Stimulated activated CD8-positive, alpha-beta memory T cell treated with anti-CD3 and anti-CD28 coated beads, Interleukin-15, amount 100 ng/mL, for 1 hour (primary cell): ENCODE measurements at places on chromosomes 7 and 10.

- DNase-seq = no peak
These were observed 49.4 kb downstream of the JMJD1C start for GRCh38 chr10:63416376-63416775.

- no peak for DNase-seq
These were observed 140.1 kb downstream of the ETV1 start for GRCh38 chr7:13849163-13849892.

GRCh38 chr7:23477962-23478866 is 7.9 kb upstream of the IGF2BP3 start:
- DNase-seq = no peak

- DNase-seq = no peak
These were observed 3.8 kb downstream of the PYROXD2 start for GRCh38 chr10:98411166-98411565.

DNA sequence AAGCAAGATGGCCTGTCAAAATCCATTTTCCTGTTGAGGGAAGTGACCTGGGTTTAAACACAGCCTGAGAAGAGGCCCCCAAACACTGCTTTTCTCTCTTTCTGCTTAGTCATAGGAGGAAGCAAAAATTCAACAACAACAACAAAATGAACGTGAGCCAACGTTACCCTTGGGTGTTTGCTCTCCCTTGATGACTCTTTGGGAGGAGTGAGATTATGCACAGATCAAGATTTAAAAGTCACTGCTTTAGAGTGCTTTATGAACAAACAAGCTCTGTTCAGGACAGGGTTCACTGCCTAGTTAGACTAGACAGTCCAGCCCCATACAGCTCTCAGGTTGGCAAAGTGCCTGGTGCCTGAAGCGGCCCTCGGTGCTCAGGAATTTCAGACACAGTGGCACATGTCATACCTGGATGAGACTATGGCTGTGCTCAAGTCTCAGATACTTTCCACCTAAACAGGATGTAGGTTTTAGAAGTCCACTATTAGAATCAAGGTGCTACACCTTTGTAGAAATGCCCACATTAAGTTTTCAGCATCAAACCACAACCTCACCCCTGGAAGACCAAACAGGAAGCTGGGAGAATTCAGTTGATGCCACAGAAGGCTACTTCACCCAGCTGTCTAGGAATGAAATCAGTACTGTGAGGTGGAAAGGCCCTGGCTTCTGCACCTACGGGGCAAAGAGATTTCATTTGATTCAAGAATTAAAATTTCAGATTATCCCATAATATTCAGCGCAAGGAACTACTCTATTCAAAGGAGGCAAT is 38.7 kb downstream of the DENND11 start:
- no peak for DNase-seq
